Mesenchymal stem cell (in vitro differentiated cells and primary cell): ENCODE measurements at places on chromosomes 13 and 19.

- no peak for DNase-seq
Observed at GRCh38 chr19:18393836-18394235, 3.6 kb downstream of the LRRC25 start.

- DNase-seq, result peak; percentile 77
Observed at GRCh38 chr19:2475018-2475701, 767 bp upstream of the GADD45B start.

GRCh38 chr13:72004784-72005374, 137.9 kb upstream of the DACH1 start:
- DNase-seq, result no peak

DNA sequence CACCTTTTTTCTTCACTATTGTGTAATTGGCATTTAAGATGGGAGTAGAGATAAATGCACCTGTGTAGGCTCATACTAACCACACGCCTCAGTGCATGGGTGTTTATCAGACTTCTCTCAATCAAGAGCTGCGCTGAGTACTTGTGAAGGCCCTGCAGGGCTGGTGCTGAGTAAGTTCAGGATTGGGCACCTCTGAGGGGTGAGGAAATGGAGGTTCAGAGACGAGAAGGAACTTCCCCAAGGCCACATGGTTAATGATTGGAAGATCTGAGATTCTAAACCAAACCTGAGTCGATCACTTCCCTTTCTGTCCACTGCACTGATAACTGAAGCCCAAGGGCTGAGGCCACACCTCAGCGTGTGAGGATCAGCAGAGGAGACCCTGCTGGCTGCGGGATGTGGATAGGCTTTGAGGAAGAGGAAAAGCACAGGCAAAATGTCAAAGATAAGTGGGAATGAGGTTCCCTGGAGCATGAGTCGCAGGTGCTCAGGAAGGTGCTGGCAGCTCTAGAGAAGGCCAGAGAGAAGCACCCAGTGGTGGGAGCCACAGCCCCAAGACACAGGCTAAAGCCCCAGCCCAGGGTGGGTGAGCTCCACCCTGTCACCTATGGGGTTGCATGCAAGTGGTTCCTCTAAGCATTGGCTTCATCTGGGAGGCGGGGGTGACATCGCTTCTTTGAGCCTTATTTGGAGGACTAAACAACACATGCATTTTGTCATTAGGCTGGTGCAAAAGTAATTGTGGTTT, 32.3 kb upstream of the GJB6 start:
- DNase-seq, result no peak

GRCh38 chr13:74062933-74063332, 71.3 kb downstream of the KLF12 start:
- peak; percentile 74 for DNase-seq

DNA sequence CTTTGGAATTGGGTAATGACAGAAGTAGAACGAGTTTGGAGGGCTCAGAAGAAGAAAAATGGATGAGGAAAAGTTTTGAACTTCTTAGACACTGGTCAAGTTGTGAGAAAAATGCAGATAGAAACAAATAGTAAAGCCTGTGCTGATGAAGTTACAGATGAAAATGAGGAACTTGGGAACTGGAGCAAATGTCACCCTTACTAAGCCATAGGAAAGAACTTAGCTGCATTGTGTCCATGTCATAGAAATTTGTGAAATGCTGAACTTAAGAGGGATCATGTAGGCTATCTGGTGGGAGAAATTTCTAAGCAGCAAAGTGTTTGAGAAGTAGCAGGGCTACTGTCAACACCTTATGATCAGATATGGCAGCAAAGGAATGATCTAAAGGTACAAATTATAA, 289.2 kb upstream of the PCDH9 start:
- no peak for DNase-seq

GRCh38 chr13:30446126-30446500, 19.6 kb downstream of the HMGB1 start:
- no peak for DNase-seq
